ENCODE measurements at places on chromosomes 5 and 9. TPM values are rescaled to one million over a fixed set of nuclear protein-coding genes. Genes with fewer than 3 reads are reported as not detected.

DNA sequence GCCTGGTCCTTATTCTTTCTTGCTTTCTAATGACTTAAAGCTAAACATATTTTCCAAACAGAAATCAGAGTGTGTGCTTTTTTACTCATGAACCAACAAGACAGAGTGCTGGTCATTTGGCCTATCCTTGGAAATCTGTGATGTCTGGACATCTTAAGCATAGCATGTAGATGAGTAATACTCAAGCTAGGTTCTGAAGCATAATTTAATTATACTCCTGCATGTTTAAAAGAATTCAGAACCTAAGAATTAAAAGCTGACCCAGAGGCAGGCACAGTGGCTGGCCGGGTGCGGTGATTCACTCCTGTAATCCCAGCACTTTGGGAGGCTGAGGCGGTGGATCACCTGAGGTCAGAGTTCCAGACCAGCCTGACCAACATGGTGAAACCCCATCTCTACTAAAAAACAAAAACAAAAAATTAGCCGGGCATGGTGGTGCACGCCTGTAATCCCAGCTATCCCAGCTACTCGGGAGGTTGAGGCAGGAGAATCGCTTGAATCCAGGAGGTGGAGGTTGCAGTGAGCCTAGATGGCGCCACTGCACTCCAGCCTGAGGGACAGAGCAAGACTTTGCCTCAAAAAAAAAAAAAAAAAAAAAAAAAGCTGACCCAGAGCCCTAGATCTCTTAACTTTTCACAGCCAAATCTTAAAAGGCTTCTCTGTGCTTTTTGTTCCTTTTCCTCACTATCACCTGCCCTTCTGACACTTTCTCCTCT is 16.2 kb upstream of the TJP2 start:
- no peak for DNase-seq

DNA sequence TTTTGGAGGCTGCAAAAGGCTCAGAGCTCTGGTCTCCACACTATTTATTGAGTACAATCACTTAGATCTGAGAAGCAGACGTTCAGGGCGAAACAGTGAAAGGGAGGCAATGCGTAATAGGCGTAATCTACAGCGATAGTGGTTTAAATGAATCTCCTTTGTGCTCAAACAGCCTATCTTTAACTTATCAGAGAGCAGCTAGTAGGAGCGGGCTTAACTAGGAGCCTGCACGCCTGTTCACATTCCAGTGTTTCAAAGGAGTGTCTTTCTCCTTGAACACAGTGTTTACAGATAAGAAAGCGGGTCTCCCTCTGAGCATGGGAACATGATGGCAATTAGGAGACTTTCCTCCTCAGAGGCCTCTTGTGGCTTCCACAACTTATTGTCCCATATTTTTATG is 49.4 kb downstream of the AP3B1 start:
- no peak for DNase-seq

DNA sequence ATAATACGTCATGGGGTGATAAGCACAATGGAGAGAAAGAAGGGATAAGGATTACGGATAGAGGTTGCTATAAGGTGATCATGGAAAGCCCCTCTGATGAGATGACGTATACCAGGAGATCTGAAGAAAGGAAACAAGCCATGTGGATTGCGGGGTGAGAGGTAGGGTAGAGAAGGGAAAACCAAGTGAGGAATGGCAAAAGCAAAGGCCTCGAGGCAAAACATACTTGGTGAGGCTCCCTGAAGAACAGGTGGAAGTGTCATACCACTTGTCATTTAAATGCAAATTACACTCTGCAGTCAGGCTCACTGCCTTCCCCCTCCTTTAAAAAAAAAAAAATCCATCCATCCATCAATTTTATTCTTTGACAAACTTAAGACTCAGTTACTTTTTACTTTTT is 420.8 kb downstream of the RAB3C start:
- DNase-seq: no peak

- DNase-seq: no peak
These were observed 220.8 kb upstream of the RFX3 start for GRCh38 chr9:3746296-3747275.

GRCh38 chr9:90333226-90333625 is 309.4 kb downstream of the DIRAS2 start:
- DNase-seq: no peak

- DNase-seq: no peak
These were observed 410.9 kb upstream of the PRR16 start for GRCh38 chr5:120052916-120053828.

- DNase-seq: no peak
These were observed 8.3 kb upstream of the YTHDC2 start for GRCh38 chr5:113505181-113505580.

DNA sequence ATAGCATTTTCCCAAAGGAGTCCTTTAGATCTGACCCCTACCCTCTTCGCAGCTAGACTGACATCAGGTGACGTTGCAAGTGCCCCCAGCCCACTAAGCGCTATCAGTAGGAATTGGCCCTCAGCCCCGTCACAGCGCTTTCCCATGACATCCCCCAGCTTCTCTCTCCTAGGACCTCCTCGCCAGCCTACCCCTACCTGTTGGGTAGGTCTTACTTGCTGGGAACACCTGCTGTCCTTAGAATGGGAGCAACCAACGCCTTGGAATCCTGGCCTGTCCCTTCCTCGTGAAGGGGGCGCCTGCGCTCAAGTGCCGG is 584 bp upstream of the PIP5K1B start:
- no peak for DNase-seq

DNA sequence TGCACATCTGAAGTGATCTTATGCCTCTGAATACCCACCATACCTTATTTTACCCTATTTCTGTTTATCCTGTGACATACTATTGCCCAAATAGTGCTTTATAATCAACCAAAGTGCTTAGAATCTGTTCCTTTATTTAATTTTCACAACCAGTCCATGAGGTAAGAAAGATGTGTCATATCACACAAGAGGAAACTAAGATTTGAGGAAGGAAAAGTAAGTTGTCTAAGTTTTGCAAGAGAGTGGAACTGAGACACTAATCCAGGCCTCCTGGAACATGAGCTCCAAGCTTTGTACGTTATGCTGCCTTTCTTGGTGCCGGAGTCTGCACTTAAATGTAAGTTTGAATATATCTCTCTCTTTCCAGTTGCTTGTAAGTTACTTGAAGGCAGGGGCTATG is 17.2 kb downstream of the KDM3B start:
- DNase-seq: no peak

DNA sequence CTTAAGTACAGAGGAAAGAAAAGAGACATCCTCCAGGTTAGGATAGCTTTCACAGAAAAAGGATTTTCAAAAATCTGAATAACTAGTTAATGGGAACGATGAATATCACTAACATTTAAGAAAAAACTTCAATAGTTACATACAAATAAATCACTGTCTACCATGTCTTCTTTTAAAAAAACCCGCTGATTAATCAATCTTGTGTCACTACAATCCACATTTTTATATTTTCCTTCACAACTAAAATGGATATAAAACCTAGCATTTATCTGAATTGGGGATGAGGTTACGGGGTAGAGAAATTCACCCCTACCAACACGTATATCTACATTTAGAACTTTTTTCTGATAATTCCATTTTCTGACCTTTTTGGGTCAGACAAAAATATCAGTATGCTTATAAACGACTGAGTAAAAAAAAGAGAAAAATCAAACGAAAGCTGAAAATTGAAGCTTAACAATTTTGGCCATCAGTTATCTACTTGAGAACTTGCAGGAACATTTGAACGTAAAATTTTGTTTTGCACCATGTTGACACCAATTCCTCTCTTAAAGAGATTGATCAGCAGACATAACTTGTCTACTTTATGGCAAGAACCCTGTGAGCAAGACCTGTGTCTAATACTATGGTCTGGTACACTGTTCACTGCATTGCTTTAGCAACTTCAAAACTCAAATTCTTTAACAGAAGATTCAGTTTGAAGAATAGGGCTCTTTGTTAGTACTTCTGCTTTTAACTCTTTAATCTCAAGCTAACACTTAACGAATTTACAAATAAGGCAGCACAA is 4.8 kb downstream of the NR3C1 start:
- DNase-seq: no peak

DNA sequence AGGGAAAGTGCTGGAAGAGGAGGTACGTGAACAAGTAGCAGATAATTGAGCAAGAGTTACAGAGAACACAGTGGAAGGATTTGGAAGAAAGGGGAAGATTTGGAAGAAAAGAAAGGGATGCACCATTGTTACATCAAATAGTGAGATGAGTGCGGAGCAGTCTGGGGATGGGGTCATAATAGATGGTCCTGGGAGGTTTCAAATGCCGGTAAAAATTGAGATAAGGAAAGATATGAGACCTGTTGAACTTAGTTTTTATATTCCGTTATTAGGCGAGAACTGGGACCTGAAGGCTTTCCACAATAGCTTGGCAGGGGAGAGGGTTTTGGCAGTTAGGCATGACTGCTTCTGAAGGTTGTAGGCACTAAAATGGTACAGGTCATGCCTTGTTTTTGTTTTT is 20.9 kb downstream of the ATP6V0E1 start:
- DNase-seq: no peak

DNA sequence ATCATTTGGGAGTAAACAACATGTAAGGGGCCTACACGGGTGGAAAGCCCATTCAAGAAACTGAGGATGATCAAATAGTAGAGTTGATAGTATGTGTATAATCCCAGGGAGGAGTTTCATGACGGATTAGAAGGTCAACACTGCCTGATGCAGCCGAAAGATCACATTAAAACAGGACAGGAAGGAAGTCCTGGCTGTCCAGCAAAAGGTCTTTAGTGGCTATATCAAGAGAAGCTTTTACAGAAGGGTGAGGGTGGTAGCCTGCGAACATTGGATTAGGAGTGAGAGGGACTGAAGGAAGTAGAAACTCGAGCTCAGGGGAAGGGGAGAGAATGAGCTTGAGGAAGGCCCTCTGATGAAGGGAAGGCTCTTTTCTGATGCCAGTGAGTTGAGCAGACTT is 36.0 kb downstream of the DOCK8 start:
- no peak for DNase-seq

GRCh38 chr5:139223481-139223880 is 25.3 kb upstream of the SIL1 start:
- no peak for DNase-seq

- DNase-seq: no peak
These were observed 56.2 kb upstream of the ABCA1 start for GRCh38 chr9:104984121-104984520.

- DNase-seq: peak; percentile 85
These were observed 125.9 kb upstream of the ANKRD55 start for GRCh38 chr5:56358703-56359681.

- DNase-seq: no peak
These were observed 311.9 kb upstream of the ANKH start for GRCh38 chr5:15183520-15183919.

DNA sequence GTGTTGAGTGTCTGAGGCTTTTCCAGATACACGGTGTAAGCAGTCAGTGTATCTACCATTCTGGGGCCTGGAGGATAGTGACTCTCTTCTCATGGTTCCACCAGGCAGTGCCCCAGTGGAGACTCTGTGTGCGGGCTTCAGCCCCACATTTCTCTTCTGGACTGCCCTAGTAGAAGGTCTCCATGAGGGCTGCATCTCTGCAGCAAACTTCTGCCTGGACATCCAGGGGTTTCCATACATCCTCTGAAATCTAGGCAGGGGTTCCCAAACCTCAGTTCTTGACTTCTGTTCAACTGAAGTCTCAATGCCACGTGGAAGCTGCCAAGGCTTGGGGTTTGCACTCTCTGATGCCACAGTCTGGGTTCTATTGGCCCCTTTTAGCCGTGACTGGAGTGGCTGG is 256.6 kb upstream of the ITGA1 start:
- no peak for DNase-seq

GRCh38 chr5:109325456-109325855 is 84.3 kb downstream of the PJA2 start:
- no peak for DNase-seq

DNA sequence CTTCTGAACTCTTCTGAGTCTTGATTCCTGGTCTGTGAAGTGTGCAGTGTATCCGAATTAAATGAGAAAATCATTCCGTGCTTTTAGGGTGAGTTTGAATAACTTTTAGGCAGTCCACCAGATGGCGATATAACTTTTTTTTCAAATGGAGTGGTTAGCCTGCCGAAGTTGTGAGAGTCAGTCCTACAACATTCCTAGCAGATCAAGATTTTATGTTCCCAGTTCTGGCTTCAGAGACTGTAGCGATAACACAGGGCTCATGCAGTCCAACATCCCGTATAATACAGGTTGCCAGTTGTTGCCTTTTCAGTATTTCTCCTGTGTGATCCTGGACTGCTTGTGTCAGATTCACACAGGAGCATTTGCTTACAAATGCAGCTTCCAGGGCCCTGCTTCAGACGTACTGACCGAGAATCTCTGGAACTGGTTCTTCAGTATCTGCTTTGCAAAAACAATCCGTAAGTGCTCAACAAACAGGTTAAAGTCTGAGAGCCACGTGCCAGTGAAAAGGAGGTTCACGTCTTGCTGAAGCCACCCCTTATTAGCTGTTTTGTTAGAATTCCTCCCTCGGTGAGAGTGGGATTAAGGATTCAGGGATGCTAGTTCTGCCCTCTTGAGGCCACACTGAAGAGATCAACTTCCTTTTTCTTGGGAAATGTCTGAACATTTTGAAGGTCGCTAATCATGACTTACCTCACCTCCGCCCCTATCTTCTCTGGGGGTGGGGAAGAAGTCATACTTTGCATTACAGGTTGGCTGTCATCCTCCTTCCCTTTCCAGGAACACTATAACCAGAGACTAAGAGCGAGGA is 22.8 kb downstream of the SMIM3 start:
- peak; percentile 65 for DNase-seq

DNA sequence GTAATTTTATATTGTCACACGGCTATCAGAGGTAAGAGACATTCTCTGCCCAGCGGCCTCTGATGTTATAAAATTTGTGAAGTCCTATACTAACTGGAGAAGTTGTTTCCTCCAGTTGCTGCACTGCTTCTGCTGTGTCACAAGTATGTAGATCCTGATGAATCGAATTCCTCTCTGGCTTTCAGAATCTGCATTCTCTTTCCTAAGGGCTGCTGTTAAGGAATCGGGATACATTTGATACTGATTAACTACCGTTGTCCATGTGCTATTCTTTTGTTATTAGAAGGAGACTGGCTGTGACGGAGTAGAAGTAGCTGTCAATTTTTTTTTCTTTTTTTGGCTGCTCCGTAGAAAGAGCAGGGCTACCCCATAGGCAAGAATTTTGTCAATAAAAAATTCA is 81.7 kb upstream of the LRRC70 start:
- no peak for DNase-seq

GRCh38 chr5:177500685-177501522 is 3.5 kb upstream of the PDLIM7 start:
- peak; percentile 97 for DNase-seq

GRCh38 chr5:62486672-62487071 is 74.1 kb downstream of the IPO11 start:
- no peak for DNase-seq

- no peak for DNase-seq
These were observed 16.9 kb downstream of the MED27 start for GRCh38 chr9:132062806-132063205.

GRCh38 chr5:65481171-65481581 is 544 bp downstream of the ADAMTS6 start:
- no peak for DNase-seq

GRCh38 chr5:16934123-16934522 is 2.0 kb downstream of the MYO10 start:
- DNase-seq: peak; percentile 85

The NXNL2 gene
- 1.4 TPM for total RNA-seq

The C8G gene
- total RNA-seq: 4.0 TPM

The PCDHB14 gene
- 6.3 TPM for total RNA-seq

The IL7R gene
- 0.19 TPM for total RNA-seq

The SLC1A1 gene
- total RNA-seq: 81.4 TPM

Data from Calu3 (cell line).